ENCODE measurements at places on chromosomes 4 and X.

- DNase-seq: no peak
These were observed 48.5 kb upstream of the GAB1 start for GRCh38 chr4:143288171-143288570.

DNA sequence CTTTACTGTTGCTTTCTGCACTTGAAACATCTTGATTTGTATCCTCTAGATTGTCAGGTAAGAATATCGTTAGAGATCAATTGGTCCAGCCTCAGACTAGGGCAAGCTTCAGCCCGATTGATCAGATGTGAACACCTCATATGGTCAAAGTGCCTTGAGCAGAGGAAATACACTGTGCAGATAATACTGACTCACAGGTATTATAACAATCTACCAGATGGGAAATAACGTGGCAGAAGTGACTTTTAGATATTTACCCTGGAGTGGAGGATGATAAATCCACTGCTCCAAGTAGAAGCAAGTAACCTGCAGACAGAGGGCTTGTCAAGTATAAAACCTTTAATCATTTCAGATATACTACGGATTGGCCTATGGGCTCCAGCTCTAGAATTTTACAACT lies 17.9 kb downstream of the VEGFC start:
- no peak for DNase-seq

GRCh38 chrX:112798736-112799135 lies 41.9 kb downstream of the AMOT start:
- no peak for DNase-seq

GRCh38 chrX:9708086-9708485 lies 57.6 kb downstream of the GPR143 start:
- DNase-seq: no peak

DNA sequence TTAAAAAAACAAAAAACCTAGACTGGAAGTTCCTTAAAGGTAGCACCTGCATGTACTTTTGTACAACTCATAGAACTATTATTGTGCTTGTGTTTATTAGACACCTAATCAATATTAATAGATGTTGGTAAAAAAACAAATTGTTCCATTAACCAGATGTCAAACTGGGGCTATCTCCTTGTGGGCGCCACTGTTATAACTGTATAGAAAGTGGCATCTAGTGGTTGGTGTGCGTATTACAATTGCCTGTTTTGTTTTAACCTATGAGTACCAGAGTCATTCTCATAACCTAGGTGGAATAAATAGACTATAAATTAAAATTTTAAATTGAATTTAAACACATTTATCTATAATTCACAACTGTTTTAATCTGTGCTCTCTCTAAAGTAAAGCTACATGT lies 97.4 kb downstream of the COL4A5 start:
- peak; percentile 9 for DNase-seq

GRCh38 chrX:17588303-17588702 lies 149.0 kb upstream of the SCML1 start:
- no peak for DNase-seq

DNA sequence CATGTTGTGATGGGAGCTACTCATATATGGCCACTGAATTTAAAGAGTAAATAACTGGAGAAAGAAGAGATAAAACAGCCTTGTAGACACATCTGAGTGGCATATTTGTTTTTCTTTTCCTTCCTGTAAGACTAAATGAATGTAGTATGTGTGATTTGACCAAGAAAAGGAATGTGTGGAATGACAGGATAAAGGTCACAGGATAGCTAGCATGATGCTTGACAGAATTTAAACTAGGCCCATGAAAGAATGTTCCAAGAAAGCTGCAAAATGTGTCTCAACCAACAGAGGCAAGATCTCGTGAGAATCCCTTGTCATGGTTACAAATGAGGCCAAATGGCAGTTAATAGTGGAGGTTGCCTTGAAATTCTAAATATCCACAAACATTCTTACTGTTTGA lies 137.0 kb downstream of the KCNIP4 start:
- DNase-seq: no peak

DNA sequence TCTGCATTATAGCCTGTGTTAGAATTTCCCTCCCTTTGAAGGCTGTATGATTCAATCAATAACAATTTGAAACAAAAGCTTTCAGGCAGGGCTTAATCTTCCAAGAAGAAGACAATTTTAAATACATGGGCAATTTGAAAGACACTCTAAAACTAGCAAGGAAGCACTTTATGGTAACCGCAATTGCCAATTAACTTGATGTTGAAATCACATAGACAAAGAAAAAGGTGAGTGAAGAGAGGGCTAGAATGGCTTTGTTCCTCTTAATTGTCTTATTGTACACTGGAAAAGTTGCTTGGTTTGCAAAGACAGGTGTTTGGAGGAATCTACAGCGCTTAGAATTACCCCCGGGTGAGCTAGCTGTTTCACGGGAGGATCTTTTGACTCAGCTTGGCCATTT lies 74.4 kb upstream of the PRKX start:
- DNase-seq: no peak

DNA sequence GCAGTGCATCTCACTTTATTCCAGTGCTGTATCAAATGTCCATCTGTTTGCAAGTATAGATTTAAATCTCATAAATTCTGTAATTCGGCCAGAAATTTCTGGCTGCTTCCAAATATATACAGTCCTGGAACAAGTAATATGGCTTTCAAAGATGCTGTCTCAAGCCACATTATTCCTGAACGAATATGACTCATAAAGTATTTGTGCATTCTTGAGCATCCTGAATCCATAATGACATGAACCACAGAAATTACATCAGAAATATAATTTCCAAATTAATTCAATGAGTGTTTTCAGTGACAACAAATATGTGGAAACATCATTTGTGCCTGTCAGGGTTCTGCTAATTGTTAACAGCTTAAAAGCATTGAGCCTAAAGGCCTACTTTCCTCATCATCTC lies 140.9 kb upstream of the HPGD start:
- DNase-seq: no peak

DNA sequence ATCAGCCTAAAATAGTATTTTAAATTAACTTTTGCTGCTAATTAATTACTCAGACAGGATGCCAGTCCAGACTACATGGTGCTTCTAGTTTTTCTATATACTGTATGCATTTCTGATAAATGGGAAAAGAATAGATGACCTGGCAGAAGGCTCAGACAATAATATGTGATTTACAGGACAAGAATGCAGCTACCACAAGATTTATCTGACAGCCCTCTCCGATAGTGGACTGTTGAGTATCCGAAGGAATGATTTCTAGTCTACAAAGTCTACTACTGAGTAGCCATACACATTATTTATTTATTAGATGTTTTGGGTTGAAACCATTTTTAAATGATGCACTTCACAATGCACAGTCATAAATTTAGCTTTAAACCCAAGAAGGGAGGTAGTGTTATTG lies 212.8 kb downstream of the MAB21L2 start:
- no peak for DNase-seq

GRCh38 chrX:132181364-132181763 lies 37.9 kb downstream of the RAP2C start:
- DNase-seq: no peak

GRCh38 chr4:4758681-4759080 lies 100.8 kb upstream of the MSX1 start:
- DNase-seq: no peak

GRCh38 chr4:124484940-124485339 lies 227.6 kb downstream of the ANKRD50 start:
- no peak for DNase-seq

DNA sequence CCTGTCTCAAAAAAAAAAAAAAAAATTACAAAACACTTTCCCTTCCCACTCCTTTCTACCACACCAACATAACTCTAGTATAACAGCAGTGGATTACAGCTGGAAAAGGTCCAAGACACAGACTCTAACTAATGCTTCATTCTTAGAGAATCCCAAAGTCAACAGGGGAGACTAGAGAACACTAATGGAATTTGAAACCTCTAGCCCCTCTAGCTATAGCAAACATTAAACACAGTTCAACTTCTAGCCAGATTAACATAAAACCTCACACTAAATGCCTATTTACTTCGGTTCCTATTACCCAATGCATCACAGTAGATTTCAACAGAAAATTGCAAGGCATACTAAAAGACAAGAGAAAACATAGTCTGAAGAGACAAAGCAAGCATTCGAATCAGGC lies 10.5 kb upstream of the DHX15 start:
- no peak for DNase-seq

DNA sequence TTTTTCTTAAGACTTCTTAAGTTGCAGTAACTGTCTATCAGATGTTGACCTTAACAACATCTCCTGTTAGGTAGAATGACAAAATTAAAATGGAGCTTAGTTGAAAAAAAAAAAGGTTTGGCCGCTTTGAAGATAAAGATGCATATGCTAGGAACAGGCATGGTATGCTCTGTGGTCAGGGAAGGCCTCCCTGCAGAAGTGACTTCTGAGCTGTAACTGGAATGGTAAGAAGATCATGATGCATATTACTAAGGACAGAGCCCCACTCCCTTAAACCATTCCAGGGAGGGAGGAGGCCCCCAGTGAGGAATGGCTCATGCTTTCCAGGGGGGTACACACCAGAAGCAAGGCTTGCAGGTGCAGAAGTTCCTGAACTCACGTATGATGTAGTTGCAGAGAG lies 43.7 kb downstream of the PDLIM5 start:
- DNase-seq: no peak

GRCh38 chrX:87578978-87579377 lies 61.4 kb downstream of the KLHL4 start:
- no peak for DNase-seq

- no peak for DNase-seq
These were observed 155.9 kb upstream of the MAOA start for GRCh38 chrX:43500246-43500645.

DNA sequence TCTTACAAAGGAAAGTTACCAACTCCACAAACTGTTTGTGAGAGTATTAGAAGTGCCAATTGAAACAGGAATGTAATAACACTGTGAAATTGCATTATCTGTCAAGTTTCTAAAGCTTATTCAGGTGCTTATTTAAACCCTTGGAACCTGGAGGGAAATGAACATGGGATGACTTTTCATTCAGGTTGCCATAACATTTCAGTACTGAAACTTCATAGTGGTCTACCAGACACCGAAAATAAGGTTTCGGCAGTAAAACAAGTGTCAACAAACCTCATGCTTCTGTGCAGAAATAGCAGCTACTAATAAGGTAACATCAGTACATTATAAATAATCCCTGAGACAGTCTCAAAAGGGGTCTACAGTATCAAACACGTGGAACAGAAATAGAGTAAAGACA lies 890.7 kb upstream of the INTU start:
- DNase-seq: no peak

- DNase-seq: no peak
These were observed 544.8 kb upstream of the ADGRL3 start for GRCh38 chr4:60655356-60655755.

- no peak for DNase-seq
These were observed 682.2 kb upstream of the AMOT start for GRCh38 chrX:113522814-113523213.

GRCh38 chrX:111387470-111388070 lies 24.4 kb downstream of the DCX start:
- no peak for DNase-seq

GRCh38 chrX:149757206-149758067 lies 16.4 kb upstream of the HSFX1 start:
- no peak for DNase-seq

DNA sequence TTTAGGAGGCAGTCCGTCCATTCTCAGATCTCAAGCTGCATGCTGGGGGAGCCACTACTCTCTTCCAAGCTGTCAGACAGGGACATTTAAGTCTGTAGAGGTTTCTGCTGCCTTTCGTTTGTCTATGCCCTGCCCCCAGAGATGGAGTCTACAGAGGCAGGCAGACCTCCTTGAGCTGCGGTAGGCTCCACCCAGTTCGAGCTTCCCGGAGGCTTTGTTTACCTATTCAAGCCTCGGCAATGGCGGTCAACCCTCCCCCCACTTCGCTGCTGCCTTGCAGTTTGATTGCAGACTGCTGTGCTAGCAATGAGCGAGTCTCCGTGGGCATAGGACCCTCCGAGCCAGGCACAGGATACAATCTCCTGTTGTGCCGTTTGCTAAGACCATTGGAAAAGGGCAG lies 10.7 kb upstream of the ADH5 start:
- DNase-seq: no peak

DNA sequence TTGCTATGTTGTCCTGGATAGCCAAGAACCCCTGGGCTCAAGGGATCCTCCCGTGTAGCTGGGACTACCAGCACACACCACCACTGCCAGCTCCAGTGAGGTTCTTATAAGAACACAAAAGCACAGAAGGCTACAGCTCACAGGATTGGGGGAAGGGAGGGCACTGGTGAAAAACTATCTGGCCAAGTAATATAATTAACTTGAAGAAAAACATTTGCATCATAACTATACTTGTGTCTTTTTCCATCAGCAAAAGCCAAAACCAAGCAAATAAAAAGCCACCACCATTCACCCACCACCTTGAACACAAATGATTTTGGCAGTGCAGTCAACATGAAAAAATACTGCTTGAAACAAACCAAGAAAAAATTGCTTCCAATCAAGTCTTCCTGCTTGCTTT lies 188.2 kb downstream of the MAML3 start:
- peak; percentile 40 for DNase-seq

DNA sequence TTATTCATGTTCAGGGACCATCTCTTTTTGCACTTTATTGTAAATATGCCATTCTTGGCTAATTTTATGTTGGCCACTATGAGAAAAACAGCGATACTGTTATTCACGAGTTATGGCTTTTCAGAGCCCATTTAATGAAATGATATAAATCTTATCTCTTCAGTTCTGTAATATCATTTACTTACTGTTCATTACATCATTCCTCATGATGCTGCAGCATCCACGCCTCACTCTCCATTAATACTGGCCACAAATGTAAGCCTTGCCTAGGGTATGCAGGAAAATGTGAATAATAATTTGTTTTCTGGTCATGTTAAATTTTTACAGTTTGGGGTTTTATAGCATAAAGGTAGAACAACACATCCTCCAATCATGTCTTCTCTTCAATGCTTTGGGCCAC lies 639.6 kb downstream of the SMARCA1 start:
- no peak for DNase-seq

- no peak for DNase-seq
These were observed 26.6 kb downstream of the DRD5 start for GRCh38 chr4:9808077-9808476.

GRCh38 chrX:39220952-39221351 lies 419.7 kb downstream of the MID1IP1 start:
- no peak for DNase-seq

DNA sequence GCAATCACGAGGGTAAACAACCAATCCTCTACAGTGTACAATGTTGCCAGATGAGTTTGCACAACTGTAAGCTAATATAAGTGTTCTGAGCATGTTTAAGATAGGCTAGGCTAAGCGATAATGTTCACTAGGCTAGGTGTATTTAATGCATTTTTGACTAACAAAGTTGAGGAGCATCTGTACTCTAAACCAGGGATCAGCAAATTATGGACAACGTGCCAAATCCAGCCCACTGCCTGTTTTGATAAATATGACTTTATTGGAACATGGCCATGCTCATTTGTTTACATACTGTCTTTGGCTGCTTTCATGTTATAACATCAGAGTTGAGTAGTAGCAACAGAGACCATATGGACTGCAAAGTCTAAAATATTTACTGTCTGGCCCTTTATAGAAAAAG lies 46.3 kb upstream of the ARHGEF6 start:
- no peak for DNase-seq

GRCh38 chrX:41481264-41482109 lies 34.3 kb downstream of the NYX start:
- DNase-seq: peak; percentile 47
